ENCODE measurements at places on chromosomes 2 and 18.

DNA sequence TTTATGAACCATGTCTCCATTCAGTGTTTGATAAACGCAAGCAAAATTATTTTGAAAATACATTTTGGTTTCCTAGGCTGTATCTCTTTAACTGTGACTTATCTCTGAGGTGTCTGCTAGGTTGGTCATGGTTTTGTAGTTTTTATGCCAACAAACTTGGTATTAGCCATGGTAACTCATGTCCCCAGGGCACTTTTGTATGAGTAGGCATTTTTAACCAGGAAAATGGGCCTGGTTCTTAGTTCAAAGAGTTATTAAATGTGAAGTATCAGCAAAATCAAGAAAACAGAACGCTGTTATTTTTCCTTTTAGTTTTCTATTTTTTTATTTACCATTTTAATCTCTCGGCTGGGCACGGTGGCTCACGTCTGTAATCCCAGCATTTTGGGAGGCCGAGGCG, 179.3 kb upstream of the LHCGR start:
- DNase-seq, result no peak

- DNase-seq, result no peak
Measured at GRCh38 chr18:55346961-55347740, 240.8 kb downstream of the TCF4 start.

GRCh38 chr2:66697366-66697765, 262.4 kb downstream of the MEIS1 start:
- DNase-seq, result no peak

- no peak for DNase-seq
Measured at GRCh38 chr18:8800876-8801262, 95.5 kb downstream of the MTCL1 start.

DNA sequence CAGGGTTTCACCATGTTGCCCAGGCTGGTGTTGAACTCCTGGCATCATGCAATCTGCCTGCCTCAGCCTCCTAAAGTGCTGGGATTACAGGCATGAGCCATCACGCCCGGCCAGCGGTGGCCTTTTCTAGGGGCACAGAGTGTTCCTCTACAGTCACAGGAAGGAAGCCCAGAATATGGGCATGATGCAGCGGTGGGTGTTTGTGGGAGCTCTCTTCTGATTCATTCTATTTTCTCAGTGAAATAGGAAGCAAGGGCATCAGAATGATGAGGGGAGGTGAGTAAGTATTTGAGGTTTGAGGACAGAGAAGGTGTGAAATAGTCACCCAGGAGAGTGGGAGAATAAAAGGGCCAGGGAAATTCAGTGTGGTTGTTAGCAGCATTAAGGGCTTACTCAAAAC, 70.3 kb upstream of the PSME4 start:
- no peak for DNase-seq

- DNase-seq, result no peak
Measured at GRCh38 chr2:158407031-158407430, 49.5 kb downstream of the CCDC148 start.

DNA sequence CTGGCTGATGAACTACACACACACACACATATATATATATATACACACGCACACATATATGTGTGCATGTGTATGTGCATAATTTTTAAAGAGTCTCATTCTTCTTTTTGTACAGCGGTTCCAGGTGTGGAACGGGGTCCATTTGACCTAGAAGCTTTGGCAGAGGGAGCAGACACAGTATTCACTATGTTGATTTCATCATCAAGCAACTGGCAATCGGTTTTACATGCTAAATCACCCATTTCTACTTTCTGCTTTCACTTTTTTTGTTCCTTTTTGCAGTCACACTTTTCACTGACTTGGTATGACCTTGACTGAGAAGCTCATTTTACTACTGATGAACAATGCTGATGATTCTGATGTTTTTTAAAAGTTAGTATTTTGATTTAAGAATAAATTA, 63.0 kb upstream of the PGAP1 start:
- no peak for DNase-seq

DNA sequence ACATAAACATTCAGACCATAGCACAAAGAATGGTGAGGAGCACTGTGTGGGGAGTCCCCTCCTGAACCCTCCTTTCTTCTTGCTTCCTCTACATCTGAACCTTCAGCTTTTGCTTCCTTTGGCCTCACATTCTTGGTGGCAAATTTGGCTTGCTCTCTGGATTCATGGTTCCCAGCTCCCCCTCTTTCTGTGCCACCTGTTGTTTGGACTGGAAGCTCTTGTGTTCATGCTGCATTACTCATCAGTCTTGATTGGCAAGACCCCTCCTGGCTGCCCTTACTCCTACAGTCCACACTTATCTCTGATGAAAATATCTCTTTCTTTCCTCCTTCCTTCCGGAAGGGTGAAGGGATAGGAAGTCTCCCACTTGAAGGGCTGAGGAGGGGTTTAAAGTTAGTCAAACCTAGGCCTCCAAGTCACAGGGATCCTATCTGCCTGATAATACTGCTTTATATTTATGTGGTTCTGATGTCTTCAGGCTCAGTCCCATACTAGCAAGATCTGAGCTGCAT, 70.0 kb downstream of the MYO3B start:
- no peak for DNase-seq

GRCh38 chr18:79484661-79485621, 89.2 kb downstream of the NFATC1 start:
- peak; percentile 98 for DNase-seq

GRCh38 chr18:54880395-54881105, 52.3 kb downstream of the RAB27B start:
- peak; percentile 32 for DNase-seq

DNA sequence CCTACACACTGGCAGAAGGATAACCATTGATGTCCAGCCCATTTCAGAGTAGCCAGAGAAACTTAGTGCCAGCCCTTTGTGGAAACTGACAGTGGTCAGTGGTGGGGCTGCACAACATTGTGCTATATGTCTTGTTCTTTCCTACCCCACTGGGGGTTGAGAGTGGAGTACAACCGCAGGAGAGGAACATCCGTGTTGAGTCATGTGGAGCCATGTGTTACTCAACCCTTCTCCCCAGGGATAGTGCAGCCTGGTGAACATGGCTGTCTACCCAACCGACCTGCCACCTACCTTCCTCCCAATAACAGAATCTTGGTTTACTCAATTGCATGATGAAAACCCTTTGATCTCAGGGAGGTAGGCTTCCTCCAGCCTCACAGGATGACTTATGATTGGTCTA, 65.3 kb upstream of the MAPK4 start:
- no peak for DNase-seq

- no peak for DNase-seq
Measured at GRCh38 chr2:30577151-30577550, 130.1 kb downstream of the LCLAT1 start.

DNA sequence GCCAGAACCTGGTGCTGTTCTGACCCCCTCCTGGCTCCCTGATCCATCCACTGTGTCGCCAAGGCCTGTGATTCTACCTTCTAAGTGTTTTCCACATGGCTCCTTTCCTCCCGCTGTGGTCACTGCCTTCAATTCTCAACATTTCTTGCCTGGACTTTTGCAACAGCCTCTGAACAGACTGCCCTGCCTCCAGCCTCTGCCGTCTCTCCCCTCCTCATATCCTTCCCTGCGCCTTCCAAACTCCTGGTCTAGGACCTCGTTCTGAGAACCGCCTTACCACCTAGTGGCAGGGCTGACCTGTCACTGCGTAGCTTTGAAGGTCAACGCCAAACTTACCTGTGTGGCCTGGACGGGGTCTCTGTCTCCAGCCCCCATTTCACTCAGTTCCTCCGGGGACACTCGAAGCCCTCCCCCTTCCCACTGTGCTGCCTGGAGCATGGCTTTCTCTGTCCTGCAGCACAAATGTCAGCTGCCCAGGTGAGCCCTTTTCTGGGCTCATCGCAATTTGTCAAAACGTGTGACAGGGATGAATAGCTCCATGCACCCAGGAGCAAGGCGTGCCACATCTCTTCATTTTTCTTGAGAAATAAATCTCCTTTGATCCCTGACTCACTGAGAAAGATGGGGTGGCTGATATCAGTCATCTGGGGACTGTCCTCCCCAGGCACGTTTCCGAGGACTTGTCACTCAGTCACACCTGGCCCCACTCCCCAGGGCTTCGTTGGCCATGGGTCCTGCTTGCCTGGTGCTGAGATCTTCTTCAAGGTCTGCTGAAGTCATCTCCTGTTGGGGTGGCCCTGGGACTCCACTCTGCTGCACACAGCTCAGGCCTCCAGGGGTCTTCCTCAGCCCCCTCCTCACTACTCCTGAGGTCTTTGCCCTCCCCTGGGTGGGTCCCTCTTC, 46.7 kb downstream of the LDLRAD4 start:
- no peak for DNase-seq

DNA sequence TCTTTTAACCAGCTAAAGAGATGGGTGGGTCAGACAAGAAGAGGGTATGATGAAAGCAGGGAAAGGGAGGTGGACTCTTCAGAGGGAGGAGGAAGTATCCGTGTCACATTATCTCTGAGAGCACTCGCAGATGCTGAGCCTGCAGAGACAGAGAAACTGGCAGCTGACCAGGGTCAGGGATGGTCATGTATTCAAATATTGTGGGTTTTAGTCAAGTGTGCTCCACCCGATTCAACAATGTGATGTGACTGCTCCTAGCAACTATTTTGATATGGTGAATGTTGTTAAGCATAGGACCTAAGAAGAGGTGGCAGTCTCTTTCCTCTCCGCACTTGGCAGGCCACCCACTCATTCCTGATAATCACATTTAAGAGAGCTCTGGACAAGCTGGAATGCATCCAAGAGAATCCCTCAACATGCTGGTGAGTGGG, 1.3 kb upstream of the CLIP4 start:
- peak; percentile 90 for DNase-seq

DNA sequence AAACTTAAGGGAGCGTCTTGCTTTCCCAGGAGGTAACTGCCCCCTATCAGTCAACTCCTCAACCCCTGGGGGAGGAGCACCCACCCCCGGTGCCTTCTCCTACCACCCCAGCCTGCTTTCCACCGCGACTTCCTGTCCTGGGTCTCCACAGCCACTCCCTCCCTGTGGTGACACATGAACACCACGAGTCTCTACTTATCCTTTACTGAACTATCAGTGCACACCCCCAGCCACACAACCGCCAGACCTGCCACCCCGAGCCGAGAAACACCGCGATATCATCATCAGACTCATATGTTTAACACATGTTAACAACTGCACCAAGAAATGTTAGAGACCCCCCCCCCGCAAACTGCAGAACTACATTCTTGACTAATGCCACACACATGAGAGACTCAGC, 43.3 kb downstream of the LONRF2 start:
- DNase-seq, result no peak
